ENCODE measurements at places on chromosomes 16 and 17.

GRCh38 chr17:75154195-75155106, at the start of gene JPT1:
TSS of gene JPT1 (minus strand) at chr17:75154512. CDS start at chr17:75154397, 115 bp downstream.
- DNase-seq = peak; percentile 99

GRCh38 chr17:61283043-61283442, 116.6 kb upstream of the TBX2 start:
- DNase-seq = no peak

GRCh38 chr16:56331915-56332314, 93.4 kb downstream of the AMFR start:
- no peak for DNase-seq

DNA sequence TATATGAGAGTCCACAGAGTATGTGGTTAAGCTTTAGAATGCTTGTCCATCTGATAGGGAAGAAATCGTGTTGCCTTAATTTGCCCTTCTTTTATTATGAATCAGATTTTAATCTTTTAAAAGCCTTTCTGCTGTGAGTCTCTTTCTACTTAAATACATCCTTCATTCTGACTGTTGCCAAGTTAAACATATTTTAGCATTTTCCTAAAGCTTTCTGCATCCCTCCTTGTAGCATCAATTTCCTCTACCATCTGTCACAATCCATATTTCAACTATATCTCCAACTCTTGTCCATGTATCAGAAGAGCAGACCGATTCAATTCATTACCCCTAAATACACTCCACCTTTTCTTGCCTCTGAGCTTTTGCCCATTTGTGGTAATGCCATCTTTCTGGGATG, 20.5 kb upstream of the FA2H start:
- DNase-seq = no peak

DNA sequence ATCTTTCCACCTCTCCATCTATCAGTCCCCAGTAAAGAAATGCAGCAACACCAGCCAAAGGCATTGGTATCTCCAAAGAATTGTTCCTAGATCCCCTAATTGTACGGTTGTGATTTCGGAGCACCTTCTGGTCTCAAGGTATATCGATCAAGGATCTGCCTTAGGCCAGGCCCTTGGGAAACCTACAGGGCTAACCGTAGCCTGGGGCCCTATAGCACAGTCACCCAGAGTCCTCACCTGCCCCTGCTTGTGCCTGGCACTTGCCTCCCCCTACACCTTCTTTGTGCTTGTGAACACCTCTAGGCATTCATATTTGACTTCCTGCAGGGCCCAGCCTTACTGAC, 16.8 kb upstream of the AURKB start:
- DNase-seq = no peak

DNA sequence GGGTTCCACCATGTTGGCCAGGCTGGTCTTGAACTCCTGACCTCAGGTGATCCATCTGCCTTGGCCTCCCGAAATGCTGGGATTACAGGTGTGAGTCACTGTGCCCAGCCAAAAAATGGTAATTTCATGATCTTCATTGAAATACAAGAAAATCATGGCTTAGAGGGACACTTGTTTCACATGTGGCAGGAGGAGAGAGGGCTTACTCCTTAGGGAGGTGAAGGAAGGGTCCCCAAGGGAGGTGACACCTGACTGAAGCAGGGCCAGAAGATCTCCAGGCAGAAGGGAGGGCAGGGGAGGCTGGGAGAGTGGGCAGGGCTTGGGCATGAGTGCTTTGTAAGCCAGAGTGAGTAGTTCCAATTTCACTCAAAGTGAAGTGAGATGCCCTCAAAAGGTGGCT, 20.0 kb upstream of the ITGAX start:
- no peak for DNase-seq

DNA sequence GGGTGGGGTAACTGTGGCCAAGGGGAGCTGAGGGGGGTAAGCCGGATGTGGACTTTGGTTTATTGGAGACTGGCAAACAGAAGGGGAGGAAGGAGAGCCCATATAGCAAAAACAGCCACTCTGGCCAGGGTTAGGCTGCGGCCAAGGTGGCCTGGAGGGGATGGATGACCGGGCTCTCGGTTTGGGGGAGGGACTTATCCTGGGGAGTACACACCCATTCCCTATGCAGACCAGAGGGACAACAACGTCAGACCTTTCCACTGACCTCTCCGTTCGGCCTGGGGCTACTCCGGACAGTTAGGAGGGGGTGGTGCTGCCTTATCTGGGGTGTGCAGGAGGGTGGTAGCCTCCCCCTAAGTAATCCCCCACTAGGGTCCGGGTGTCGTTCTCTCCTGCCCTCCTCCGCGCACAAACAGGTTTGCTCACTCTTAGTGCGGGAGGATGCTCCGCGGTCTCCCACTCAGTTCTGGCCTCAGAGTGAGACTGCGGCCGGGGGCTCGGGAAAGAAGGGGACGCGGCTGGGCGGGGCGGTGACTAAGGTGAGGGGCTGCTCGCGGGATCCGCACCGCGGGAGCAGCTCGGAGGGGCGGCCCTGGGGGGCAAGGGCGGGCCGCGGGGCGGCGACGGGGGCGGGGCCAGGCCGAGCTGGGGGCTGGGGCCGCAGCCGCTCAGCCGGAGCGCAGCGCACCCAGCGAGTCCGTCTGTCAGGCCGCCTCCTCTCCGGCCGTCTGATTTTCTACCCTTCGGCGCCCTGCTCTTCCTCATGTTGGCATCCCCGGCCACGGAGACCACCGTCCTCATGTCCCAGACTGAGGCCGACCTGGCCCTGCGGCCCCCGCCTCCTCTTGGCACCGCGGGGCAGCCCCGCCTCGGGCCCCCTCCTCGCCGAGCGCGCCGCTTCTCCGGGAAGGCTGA, at the start of gene WNK4:
Gene WNK4, plus strand, starts transcription at position 675 of the 915 bp plus-strand sequence. Its CDS starts 89 bp downstream, at position 764.
- DNase-seq = peak; percentile 89

- no peak for DNase-seq
Measured at GRCh38 chr17:59641799-59642484, 22.2 kb downstream of the CLTC start.

DNA sequence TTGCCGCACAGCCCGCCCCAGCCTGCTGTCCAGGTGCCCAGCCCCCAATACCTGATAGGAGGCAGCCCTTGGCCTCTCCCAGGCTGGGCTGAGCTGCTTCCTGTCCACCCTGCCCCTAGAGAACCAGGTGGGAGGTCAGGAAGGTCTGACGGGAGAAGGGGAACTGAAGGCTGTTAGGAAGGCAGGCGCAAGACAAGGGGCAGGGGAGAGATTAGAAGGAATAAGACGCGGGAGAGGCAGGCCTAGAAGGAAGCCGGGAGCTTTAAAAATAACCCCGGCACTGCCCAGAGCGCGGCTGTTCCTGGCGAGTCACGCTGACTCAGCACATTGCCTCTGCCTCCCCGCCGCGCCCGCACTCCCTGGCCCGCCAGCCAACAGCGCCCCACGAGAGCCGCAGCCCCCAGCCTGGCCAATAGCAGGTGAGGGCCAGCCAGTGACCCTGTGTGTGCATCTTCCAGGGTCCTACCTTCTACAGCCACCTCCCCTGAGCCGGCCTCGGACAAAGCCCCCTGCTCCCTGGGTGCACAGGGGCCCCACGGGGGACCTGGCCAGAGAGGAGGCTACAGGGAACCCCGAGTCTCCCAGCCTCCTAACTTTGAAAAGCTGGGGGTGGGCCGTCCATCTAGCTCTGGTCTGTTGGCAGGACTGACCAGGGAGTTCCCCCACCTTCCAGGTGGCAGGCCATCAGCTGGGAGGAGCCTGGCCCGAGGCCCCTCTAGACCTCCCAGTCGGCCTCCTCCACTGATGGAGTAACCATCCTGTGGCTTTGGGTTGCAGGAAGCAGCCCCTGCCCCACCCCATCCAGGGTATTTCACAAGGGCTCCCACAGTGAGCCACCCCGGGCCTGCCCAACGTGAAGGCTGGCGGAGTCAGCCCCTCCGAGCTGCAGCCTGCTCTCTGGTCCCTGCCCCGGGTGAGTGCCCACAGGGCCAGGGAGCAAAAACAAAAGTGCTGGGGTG, 4.0 kb downstream of the MAFG start:
- no peak for DNase-seq

- DNase-seq = peak; percentile 52
Measured at GRCh38 chr17:27529230-27529796, 73.1 kb downstream of the KSR1 start.

DNA sequence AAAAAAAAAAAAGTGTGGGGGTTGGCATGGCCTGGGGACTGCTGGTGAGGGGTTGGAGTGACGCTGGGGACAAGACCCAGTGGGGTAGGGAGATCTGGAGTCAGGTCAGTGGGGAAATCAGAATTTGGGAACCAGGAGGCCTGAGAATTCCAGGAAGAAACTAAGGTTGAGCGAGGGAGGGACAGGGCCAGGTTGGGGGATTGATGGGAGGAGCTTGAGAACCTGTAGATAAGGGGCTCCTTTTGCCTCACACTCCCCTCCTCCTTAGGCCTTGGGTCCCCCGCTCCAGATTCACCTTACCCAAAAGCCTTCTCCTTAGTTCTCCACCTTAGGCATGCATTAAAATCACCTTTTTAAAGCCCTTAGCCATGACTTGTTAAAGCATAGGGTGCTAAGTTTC, 8.3 kb upstream of the PYDC1 start:
- DNase-seq = no peak

DNA sequence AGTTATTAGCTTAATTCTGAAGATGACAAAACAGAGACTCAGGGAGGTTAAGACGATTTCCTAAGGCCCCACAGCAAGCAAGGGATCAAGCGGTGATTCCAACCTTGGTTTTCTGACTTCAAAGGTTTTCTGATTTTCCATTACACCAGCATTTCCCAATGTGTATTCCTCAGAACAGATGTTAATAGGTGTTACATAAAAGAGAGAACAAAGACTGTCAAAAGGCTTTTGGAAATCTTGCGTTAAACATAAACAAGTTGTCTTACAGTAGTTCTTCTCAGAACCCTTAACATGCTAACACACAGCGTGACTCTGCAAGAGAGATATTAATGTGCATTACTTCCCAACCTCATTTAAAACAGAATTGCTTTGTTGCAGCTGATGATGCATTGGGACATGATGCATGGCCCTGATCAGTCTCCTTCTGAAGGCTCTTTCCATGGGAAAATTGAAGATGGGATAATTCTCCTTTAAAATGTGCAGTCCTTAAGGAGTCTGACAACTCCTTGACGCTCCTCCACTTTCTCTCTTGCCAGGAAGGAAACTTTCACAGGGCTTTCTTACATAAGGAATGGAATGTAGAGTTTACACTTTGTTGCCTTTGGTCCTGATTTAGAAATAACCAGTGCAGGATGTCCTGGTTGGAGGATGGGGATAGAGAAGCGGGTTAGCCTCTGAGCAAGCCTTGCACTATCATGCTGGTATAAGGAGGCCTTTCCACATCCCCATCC, 21.5 kb upstream of the MMD start:
- DNase-seq = no peak

GRCh38 chr16:81319221-81319912, 4.6 kb downstream of the GAN start:
- DNase-seq = no peak

DNA sequence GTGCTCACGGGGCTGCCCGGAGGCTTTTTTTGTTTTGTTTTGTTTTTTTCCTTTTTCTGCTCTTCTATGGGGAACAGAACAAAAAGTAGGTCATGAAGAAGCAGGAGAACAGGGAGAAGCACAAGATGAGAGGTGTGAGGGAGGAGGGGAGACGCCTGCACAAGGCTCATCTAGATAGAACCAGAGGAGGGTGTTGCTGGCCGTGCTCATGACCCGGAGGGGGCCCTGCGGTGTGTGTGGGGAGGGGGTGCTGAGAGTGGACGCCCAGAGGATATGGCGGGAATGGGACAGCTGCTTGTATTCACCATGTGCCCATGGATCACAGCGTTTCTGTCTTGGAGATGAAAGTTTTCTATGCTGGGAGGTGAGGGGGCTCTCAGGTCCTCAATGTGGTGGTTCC, 183.7 kb downstream of the FOXL1 start:
- no peak for DNase-seq

DNA sequence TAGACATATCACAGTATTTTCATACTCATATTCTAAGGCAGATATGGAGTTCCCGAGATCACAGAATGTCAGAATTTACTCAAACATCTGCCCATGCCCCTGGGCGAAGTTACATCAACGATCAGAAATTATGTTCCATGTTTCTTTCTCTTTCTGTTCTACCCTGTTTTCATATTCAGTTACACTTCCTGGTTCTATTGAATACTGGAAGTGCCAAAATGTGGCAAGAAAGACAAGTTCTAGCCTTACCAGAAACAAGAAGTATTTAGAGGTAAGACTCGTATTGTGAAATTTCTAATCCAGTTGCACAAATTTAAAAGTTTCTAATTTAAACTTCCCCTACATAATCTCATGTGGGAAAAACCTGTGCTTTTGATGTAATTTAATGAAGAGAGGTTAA, 36.1 kb downstream of the KCNJ2 start:
- DNase-seq = no peak

GRCh38 chr17:57459286-57459915, 203.1 kb downstream of the MSI2 start:
- no peak for DNase-seq

GRCh38 chr17:73069841-73070240, 22.6 kb downstream of the SLC39A11 start:
- no peak for DNase-seq

- DNase-seq = no peak
Measured at GRCh38 chr16:280991-281659, 734 bp downstream of the ARHGDIG start.

DNA sequence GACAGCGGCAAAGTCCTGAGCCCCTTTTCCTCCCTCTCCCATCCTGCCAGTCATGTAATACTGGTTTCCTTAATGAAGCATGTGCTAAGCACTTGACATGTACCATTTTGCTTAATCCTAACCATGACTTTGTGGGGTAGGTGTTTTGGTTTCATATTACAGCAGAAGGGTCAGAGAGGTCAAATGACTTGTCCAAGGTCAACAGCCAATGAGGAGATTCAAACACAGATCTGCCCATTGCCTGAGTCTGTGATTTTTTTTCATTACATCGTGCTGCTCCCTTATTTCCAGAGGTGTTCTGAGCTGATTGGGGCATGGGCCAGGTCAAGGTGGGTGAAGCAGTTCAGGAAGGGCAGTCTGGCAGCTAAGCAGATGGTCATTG, 17.6 kb upstream of the PHF12 start:
- DNase-seq = no peak

DNA sequence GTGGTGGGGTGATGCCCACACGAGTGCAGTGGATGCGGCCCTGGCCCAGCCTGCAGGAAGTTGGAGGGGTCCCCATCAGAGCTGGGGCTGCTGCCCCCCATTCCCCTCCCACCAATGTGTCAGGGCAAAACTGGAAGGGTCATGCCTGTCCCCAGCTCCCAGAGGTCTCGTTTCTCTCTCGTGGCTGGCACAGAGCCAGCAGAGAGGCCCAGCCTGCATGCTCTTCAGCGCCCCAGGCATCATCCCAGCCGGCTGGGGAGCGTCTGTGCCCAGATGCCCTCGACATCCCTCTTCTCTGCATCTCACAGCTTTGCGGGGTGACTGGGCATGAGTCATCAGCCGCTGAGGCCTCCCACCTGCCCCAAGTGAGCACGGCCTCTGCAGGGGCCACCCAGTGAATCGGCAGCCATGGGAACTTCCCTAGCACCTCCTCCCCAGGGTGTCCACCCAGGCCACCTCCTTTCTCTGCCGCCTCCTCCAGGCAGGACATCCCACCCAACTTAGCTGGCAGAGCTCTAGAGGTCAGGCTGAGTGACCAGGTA, 9.8 kb upstream of the CSNK1D start:
- DNase-seq = peak; percentile 96

- DNase-seq = no peak
Measured at GRCh38 chr16:30755955-30756780, 5.7 kb downstream of the CFAP119 start.
